ENCODE measurements at places on chromosomes 7 and 10.

- DNase-seq = no peak
These were observed 55.6 kb upstream of the DOCK1 start for GRCh38 chr10:126849646-126850045.

- DNase-seq = no peak
These were observed 1.9 kb downstream of the TSPAN33 start for GRCh38 chr7:129146237-129146979.

DNA sequence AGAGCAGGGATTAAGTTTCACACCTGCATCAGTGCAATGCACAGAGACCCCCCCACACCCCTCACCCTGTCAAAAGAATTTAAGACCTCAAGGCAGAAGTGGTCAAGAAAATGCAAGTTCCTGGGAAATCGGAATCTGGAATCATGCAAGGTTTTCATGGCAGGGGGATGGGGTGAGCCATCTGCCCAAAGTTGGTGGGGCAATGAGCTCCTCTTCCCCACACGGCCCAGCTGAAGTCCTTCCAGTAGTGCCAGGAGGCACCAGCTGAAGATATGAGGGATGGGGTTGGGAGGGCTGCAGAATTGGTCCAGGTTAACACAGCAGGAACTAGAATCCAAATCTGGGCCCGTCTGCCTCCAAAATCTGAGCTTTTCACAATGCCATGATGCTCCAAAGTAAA lies 25.0 kb upstream of the TMEM273 start:
- no peak for DNase-seq

- no peak for DNase-seq
These were observed 77.0 kb upstream of the LRRTM3 start for GRCh38 chr10:66848856-66849255.

DNA sequence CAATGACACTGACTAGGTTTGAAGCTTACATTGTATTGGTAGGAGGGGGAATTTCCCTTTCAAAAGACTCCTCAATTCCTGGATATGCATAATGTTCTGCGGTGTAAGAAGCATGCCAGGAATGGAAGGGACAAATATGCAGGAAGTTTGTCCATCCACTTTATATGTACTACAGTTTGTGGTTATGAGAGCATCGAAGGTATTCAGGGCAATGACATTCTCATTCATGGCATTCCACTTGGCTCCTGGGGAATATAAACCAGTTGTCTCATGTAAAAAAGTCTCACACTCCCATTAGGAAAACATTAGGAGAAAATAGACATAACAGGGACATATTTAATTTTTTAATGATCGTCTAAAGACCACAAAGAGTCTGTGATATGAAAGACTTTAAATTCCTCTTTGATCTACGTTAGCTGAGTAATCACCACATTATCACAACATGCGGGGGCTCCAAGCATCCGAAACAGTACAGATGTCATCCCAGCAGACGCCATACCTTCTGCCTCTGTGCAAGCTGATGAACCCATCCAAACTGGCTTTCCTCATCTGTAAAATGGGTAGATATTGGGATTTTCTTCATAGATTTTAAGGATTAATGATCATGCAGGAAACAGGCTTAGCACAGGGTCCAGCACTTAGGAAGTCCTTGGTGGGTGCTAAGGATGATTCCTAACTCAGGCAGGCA lies 675.3 kb downstream of the INHBA start:
- no peak for DNase-seq

DNA sequence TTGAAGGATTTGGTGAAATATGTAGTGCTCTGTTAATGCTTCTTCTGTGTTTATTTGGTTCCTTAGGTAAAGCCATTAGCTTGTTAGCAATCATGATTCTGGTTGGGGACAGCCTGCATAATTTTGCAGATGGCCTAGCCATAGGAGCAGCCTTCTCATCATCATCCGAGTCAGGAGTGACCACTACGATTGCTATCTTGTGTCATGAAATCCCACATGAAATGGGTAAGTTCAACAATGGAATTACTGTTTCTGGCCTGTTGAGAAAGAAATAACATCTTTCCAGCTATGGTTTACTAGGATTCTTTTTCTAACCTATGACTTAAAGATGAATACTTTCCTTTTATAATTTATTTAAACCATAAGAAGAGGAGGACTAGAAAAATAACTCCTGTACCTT lies 48.9 kb downstream of the SLC39A12 start:
- no peak for DNase-seq

DNA sequence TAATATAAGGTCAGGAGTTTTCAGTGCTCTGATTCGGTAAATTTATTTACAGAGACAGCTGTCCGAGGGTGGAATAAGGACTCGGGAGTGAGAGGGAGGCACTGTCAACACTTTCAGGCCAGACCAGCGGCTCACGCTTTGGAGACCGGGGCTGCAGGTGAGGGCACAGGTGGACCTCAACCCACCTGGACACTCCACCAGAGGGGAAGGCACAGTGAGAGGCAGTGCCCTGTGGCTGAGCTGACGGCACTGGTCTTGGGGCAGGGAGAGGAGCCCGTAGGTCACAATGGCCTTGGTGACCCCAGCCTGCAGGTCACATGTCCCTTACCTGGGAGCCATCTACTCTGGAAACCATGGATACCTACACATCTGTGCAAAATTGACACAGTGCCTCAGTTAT lies 315.1 kb downstream of the ADARB2 start:
- DNase-seq = no peak

- no peak for DNase-seq
These were observed 557.4 kb upstream of the ADARB2 start for GRCh38 chr10:2294739-2295138.

GRCh38 chr7:43164757-43165156 lies 52.3 kb downstream of the HECW1 start:
- no peak for DNase-seq

- no peak for DNase-seq
These were observed 399.3 kb downstream of the PPP1R3A start for GRCh38 chr7:113519472-113519871.

- no peak for DNase-seq
These were observed 401.2 kb downstream of the SH2D4B start for GRCh38 chr10:80938903-80939302.

DNA sequence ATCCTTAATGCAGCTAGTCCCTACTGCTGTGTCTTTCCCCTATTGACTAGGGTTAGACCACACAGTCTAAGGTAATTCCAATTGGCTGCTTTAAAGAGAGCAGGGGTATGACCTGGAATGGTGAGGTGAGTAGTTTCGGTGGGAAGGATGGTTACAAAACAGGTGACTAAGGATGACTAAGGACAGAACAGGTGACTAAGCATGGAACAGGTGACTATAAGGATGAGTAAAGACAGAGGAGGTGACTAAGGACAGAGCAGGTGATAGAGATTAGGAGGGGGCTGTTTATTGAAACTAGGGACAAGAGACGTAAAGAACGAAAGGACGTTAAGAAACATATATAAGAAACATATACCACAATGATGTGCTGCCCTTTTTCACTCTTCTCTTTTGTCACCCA lies 145.1 kb upstream of the TMEM106B start:
- no peak for DNase-seq

DNA sequence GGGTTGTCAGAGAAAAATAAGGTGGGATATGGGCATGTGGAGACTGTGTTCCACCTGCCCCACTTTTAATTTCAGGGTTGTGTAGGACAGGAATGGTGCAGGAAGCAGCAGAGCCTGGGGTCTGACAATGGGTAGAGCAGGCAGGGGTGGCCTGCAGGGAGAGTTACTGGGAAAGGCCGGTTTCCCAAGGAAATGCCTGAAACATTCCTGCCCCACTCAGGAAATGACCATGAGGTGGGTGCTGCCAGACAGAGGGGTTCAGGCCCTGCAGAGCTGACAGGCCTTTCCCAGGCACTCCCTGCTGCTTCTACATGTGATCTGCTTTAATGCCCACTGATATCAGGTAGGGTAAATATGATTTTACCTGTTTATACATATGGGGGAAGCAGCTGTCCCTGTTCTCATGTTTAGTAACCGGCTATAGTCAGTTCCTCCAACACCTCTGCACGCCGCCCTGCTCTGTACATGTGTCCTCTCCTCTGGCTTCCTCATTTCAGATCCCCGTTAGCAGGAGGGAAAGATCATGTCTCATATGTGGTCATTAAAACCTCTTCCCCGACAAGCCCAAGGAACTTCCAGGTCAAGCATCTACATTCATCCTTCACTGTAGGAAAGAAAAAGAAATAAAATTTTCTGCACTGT lies 118.6 kb upstream of the PRSS58 start:
- no peak for DNase-seq

DNA sequence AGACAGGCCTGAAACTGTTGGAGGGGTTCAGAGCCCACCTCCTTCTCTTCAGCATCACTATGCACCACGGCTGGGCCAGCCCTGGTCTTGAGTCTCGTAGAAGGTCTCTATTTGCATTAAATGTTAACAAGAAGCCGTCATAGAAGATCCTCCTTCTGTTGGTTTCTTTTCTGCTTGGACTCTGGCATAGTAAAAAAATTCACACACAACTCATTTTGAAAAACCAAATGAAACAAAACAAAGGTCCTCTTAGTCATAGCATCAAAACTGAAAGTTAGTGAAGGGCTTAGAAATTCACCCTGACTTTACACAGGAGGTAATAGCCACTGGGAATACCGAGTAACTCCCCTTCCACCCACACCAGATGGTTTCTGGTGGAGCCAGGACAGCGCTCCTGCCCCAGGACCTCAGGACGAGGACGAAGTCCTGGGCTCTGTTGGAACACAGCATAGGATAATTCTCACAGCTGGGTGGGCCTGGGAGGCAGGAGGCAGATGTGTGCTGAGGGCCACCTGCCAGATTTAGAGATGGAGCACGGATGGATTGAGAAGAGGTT lies 248.4 kb upstream of the KLF6 start:
- no peak for DNase-seq

GRCh38 chr7:105744258-105744657 lies 132.1 kb downstream of the ATXN7L1 start:
- no peak for DNase-seq

DNA sequence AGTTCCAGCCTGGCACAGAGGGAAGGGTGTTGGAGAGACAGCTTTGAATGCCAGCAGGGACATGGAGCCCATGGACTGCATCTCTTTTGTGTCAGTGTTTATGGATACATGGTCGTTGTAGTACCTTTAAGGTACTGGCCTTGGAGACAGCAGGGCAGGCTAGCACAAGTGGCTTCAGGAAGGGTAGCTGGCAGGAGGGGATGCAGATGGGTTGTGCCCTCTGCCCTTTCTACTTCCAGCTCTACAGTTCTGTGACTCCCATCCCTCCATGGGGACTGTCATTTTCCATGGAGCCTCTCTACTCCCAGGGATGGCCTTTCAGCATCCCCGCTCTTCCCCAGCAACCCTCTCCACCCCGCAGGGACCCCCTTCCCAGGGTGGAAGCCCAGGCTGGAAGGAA lies 25.1 kb downstream of the POLL start:
- DNase-seq = no peak

DNA sequence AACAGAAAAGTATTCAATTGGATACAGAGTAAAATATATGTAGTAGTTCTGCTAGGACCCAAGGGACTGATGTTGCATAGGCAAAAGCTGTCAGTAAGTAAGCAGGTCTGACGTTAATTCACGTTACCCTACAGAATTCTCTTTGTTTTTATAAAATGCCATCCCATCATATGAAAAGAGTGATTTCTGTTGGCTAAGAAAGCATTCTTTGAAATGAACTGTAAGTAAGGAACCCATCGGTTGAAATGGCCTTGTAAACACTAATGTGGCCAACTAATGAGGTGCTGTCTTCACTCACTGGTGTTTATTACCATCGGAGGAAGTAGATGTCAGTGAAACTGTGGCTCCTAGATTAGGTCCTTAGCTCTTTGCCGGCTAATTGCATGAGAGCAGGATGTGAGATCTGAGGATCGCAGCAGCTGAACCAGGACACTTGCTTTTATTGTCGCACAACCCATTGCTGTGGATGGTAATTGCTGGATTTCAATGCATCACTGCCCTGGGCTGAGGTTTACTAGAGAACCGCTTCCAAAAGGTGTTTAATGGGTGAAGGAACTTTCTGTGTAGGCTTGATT lies 49.5 kb downstream of the UBE3C start:
- no peak for DNase-seq

Data from stimulated activated CD8-positive, alpha-beta memory T cell treated with anti-CD3 and anti-CD28 coated beads, Interleukin-7, amount 100 ng/mL, for 1 hour (primary cell).